Right lobe of liver (tissue), 6 donors: ENCODE measurements at places on chromosomes 16 and 17.

DNA sequence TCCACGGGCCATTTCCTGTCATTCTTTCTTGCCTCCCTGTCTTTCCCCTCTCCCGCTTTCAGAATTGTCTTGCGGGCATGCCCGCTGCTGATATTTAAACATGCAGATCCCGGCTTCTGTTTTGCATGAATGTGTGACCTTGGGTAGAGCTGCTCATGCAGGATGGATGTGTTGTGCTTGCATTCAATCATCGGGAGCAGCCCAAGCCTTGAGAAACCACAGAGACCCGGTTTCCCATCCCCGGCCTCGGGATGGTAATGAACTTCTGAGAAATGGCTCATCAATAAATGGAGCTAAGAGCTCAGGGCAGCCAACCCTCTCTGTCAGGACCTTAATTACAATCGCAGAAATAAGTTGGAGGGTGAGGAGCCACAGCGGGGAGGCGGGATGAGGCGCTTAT is 303.7 kb upstream of the TNRC6C start:
- no peak for DNase-seq

DNA sequence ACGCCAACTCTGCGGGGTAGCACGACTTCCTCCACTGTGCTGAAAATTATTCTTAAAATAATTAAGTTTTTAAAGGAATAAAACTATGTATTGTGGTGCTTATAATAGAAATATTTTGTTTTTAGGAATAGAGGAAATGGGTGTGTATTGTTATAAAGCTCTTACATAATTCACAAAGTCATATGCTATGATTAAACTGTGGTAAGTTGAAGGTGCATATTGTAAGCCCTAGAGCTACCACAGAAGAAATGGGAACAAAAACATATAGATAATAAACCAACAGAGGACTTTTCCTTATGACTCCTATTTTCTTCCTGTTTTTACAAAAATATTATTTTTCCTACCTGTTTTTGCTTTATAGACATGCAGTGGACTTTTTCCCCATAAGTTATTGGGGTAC is 4.3 kb upstream of the SLFN11 start:
- DNase-seq: no peak

- DNase-seq: no peak
Measured at GRCh38 chr16:86294535-86295196, 215.7 kb upstream of the FOXF1 start.

GRCh38 chr16:67404740-67405226 is 11.5 kb upstream of the TPPP3 start:
- no peak for DNase-seq

GRCh38 chr16:23754594-23755483 is at the start of gene CHP2:
Gene CHP2, plus strand, starts transcription at chr16:23755026. Its CDS starts 24 bp downstream, at chr16:23755050.
- no peak for DNase-seq

DNA sequence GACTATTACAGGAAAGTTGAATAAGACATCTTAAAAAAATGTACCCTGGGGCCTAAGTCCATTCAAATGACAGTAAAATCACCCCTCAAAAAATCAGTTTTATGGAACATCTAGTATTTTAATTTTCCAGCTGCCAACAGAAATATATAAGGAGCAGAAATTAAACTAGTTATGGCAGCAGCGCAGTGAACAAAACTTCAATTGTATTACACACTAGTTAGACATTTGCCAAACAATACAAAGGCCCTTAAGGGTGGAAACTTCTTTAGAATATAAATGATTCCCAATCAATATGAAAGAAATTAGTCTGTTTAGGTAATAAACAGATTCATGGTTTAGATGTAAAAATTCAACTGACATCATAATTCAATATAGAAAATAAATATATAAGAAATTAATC is 18.1 kb upstream of the RFFL start:
- no peak for DNase-seq

DNA sequence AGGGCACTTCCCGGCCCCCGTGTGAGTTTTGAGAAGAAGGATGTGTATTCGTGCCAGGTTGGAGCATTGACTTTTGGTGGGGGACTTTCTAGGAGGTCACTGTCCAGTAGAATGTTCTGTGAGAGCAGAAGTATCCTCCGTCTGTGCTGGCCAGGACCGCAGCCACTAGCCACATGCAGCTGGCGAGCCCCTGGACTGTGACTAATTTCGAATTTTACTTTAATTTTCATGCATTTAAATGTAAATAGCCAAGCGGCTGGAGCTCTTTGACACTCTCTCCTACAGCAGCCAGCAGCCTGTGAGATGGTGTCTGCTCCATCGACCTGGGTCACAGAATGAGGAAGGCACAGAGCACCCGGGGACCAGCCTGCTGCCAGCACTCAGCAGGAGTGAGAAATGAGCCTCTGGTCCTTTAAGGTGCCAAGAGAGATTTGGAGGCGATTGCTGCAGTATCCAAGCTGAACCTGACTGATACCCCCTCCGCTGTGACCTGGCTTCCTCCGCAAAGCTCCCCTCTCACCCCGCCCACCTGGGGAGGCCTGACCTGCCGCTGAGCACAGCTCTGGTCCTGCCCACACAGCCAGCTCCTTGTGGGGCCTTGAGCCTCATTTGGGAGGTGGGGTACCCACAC is 7.8 kb downstream of the ATP2A3 start:
- no peak for DNase-seq

- DNase-seq: no peak
Measured at GRCh38 chr17:43779145-43780125, 658 bp upstream of the DUSP3 start.

GRCh38 chr17:17531156-17531555 is 35.0 kb upstream of the RASD1 start:
- no peak for DNase-seq

- no peak for DNase-seq
Measured at GRCh38 chr16:2962334-2963073, 1.6 kb upstream of the KREMEN2 start.

GRCh38 chr16:81163671-81164070 is 67.5 kb upstream of the GCSH start:
- DNase-seq: no peak

DNA sequence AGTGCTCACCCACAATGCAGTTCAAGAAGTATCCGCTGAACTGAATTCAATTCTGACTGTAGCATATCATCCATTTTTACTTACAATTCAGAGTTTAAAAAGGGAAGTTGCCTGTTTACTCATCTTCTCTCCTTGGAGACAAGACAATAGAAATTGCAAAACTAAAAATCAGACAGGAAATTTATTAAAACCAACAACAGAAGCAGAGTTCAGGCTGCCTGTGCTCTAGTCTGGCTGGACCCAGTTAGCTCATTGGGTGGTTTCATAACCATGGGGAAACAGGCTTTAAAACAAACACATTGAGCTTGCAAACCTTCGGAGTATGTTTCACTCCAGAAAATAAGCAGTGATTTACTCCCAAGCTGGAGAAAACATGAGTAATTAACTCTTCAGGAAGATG is 321.4 kb downstream of the GRIN2A start:
- DNase-seq: no peak

DNA sequence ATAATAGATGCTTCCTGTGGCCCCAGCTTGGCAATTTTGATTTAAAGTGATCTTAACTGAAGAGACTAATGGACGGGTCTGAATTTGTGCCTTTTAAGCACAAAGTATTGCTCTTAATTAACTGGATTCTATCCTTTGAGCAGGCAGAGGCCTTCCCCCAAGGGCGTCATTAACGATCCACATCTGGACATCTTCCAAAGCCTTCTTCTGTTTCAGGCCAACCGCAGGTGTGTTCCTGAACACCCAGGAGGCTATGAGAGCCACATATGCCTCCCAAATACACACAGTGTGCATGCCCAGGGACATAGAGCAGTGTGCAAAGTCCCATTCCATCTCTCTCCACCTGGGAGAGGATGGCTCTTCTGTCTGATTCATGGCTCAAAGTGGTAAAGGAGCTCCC is 42.3 kb downstream of the MAPT start:
- peak; percentile 89 for DNase-seq

DNA sequence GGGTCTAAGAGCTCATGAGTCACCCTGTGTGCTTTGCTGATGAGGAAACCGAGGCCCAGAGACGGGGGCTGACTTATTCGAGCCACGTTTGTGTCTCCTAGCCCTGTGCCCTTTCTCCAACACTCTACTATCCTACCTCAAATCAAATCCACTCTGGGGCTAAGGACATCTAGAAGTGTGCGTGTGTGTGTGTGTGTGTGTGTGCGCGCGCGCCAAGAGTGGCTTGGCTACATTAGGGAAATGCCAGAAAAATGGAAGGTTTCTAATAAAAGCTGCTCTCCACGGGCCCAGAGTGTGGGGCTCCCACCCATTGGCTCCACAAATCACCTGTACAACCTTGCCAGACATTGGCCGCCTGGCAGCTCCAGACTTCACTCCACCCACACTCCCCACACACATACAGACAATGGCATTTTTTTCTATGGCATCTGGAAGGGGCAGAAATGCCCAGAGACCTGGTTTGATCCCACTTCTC is 30.3 kb upstream of the PHOSPHO1 start:
- DNase-seq: no peak

- no peak for DNase-seq
Measured at GRCh38 chr16:852451-853185, 52.1 kb upstream of the GNG13 start.
